ENCODE measurements at places on chromosomes 12 and 14.
A peak's percentile ranks its signal among the peaks of the same experiment; 100 is the strongest.

DNA sequence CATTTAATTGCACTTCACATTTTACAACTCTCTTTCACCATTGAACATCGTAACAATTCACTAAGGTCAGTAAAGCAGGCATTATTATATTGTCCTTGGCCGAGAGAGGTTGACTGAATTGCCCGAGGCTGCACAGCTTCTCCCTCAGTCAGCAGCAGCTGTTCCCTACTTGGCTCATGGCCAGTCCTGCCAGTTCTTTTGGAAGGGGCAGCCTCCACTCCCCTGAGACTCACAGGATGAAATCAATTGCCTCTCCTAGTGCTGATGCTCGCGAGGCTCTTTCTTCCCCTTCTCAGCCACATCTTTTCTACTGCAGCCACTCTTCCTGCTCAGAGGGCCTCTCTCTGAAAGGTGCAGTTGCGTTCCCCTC, 79.9 kb upstream of the KCNA1 start:
- peak; percentile 24 for DNase-seq

DNA sequence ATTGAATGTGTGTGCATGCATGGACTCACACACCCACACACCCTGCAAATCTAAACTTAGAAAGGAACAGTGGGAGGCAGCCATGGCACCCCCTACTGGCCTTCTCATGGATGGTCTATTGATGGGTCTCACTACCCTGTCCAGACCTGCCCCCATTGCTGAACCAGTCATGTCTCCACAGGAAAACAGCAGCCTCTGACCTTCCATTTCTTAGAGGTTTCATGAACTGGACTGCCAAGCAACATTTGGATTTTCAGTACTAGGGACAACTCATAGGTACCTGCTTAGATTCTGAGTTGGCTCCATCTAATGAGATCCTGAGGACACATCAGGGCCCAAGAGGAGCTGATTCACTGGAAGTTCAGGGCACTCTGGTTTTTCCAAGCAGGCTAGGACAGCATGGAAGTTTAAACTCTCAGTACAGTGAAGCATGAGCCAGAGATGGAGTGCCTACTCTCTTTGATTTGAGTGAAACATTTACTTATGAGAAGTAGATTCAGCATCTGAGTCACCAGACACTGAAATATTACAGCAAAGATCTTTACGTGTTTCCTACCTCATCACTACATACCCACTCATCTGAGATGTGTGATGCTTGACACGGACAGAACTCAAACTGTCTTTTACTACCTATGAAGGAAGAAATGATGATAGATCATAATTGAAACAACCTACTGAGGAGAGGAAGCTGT, 98.9 kb upstream of the PLEKHG7 start:
- no peak for DNase-seq

DNA sequence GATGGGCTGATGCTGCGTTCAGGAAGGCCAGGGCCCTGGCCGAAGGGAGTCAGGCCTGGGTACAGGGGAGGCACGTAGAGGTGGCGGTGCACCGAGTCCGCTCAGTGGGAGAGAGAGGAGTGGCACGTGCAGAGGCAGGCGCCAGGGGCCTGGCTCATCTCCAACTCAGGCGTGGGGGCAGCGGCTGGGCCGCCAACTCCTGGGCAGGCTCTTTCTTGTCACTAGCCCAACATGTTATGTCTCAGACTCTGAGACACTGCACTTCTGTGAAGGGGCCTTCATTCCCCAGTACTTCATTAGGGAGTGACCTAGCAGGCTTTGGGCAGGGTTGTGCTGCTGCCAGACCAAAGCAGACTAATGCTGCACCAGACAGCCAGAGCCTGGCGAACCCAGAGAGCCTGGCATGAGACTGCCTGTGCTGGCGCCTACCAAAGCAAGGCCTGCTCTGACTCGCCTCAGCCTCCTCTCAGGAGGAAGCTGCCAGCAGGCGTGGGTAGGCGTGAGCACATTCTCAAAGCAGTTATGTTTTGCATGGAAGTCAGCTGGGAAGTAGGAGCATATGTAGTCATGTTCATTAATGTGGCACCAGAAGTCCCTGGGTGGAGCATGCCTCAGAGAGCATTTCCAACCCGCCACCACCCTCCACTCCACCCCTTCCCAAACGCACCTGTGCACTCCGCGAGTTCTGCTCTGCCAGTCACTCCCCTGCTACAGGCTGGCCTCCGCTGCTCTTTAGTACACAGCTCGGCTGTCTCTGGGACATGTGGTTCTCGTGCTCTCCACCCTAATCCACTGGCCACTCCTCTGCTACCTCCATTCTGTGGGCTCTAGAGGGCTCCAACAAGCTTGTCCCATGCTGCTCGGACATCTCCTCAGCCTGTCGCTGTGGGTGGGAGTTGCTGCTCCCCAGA, 9.7 kb downstream of the CKB start:
- DNase-seq: no peak

- DNase-seq: peak; percentile 24
Measured at GRCh38 chr12:52382854-52383253, 2.6 kb downstream of the KRT84 start.

DNA sequence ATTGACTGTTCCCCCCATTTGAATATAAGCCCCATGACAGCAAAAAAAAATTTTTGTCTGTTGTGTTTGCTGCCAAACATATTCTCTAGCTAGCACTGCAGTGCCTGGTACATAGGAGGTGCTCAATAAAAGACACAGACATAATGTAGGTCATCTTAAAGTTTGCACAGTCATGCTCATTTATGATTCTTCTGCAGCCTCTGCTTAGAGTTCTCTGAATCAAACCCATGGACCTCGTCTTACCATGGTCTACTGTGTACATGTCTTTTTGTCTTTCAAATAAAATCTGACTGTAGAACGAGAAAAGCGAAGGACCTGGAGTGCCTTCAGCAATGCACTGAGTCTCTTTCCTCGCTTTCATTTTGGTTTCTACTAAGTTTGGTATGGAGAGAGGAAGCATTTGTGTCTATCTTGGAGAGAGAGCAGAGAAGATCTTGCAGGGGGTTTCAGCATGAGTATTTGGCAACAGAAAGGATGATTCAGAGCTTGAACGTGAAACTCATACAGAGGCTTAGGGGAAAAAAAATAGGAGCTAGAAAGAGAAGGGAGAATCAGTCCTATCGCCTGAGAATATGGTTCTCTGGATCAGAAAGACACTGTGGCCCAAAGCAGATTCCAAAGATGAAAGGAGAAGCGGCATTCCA, 38.8 kb upstream of the TMCC3 start:
- no peak for DNase-seq

- peak; percentile 62 for DNase-seq
Measured at GRCh38 chr12:98595243-98595988, 1.9 kb downstream of the SLC25A3 start.

- DNase-seq: no peak
Measured at GRCh38 chr14:93708800-93709199, 79.5 kb downstream of the PRIMA1 start.

DNA sequence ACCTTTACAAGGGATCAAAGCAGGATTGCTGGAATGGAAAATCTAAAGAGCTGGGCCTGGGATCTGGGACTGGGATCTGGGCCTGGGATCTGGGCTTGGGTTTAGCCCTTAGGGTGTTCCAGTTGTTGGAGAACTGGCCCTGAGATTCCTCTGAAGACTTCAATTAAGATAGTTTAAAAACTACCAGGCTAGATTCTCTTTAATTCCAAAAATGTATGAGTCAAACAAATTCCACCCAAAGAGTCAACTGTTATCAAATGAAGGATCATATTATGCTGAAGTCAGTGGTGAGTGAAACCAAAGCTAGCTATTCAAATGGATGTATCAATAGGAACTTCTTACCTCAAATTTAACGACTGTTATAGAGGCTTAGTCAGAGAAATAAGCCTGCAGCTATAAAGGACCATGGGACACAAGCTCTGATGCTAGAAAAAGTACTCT, 40.5 kb downstream of the LIMA1 start:
- DNase-seq: no peak

GRCh38 chr12:31897781-31898503, 61.3 kb upstream of the RESF1 start:
- peak; percentile 56 for DNase-seq

GRCh38 chr12:108572166-108572790, 9.9 kb downstream of the ISCU start:
- peak; percentile 38 for DNase-seq

DNA sequence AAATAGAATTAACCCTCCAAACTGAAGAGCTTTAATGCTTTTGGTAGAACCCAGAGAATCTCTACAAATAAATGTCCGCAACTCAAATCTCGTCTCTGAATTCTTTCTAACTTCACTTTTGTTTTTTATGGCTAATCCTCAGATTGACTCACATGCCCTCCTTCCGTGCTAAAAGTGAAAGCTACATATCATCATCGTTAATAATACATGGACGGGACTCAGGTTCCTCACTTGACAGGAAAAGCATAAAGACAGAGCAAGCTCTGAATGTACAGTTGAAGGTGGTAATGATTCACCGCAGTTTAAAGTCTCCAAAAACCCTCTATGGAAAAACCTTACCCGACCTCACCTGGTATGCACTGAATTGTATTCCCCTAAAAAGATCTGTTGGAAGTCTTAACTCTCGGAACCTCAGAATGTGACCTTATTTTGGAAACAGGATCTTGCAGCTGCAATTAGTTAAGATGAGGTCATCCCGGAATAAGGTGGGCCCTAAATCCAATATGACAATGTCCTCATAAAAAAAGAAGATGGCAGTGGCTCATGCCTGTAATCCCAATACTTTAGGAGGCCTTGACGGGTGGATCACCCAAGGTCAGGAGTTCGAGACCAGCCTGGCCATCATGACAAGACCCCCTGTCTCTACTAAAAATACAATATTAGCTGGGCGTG, 147.4 kb upstream of the FOXN3 start:
- no peak for DNase-seq

DNA sequence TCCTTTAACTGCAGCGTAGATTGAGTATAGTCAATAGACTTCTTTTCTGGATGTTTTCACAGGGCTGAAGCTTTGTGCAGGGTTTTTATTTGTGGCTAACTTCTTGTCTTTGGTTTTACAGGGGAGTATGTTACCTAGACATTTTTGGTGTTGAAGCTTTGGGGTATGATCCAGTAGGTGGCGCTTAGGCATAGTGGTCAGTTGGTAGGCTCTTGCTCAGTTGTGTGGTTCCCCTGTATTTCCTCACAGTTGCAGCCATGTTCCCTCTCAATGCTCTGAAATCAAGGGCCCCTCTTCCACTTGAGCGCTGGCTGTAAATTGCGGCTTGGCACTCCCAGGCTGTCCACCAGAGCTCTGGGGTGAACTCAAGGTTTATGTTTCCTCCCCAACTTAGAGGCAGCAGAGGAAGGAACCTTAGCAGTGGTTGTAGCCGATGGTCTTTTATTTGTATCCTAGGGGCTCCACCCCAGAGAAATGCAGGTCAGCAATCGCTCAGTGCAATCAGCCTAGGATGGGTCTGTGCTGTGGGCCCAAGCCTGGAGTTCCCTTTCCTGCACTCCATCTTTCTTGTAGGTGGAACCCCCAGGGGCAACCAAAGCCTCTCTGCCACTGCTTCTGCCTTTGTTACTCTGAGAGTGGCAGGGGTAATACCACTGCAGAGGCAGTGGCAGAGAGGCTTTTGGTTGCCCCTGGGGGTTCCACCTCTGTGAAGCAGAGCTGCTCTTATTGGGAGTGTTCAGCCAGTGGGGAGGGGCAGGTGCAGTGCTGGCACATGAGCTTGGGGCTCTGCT, 55.1 kb downstream of the CMAS start:
- DNase-seq: peak; percentile 69

DNA sequence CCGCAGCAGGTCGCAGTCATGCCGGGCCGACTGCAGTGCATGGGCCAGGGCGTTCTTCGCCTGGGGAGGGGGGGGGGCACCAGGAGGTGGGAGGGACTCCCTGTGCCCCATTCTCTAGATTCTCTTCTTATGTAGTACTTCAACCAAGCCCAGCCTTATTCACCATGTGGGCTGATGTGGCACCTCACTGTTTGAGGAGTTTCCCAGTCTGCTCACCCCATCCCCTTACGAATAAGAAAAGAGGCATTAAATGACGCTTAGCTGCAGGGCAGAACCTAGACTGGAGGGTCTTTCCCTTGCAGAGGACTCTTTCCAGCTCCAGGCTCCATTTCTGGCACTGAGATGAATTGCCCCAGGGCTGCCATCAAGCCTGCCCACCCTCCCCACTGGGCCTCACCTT, 12.2 kb downstream of the CMTM5 start:
- DNase-seq: no peak

- no peak for DNase-seq
Measured at GRCh38 chr14:99540196-99541032, 59.2 kb downstream of the CCNK start.

- peak; percentile 66 for DNase-seq
Measured at GRCh38 chr14:52068615-52069306, at the start of gene NID2. Gene NID2, minus strand, starts transcription at chr14:52069059. Its CDS starts 65 bp downstream, at chr14:52068994.

- DNase-seq: no peak
Measured at GRCh38 chr14:20118795-20119194, 8.3 kb downstream of the OR4K17 start.

Data from activated CD8-positive, alpha-beta T cell treated with anti-CD3 and anti-CD28 coated beads for 36 hours (primary cell).